HTR-8/SVneo (cell line): ENCODE measurements at places on chromosomes 16 and 17.

DNA sequence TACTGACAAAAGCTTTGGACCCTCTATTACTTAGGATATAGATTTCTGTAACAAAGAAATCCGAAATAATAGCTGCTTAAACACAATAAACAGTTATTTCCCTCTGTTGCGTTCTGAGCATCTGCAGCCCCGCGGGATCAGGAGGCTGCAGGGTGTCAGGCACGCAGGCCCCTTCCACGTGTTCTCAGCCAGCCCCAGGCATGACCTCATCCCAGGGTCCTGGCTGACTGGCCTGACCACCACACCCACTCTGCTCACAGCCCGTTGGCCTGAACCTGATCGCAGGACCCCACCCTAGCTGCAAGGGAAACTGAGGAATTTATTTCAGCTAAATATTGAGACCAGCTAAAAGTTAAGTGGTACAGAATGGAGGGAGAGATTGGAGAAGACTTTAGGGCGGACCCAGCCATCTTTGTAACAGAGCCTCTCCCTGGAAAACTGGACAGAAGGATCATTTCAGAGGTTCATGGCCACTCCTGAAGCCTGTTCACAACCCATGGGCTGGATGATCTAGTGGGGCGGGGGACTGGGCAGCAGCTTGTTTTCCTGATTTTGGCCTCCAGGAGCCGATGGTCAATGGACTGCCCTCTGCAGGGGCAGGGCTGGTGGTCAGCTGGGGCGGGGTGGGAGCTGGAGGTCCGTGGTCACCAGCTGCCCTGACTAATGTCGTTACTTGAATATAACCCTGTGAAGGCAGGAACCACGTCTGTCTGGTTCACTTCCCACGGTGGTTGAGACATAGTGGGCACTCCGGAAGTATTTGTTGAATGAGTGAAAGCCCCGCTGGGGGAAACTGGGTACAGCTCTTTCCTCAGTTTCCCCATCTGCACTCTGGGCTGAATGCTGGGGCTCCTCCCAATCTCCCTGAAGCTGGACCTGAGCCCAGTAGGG, 10.9 kb downstream of the CETP start:
- DNase-seq = no peak

GRCh38 chr17:78338486-78339259, 21.2 kb downstream of the SOCS3 start:
- DNase-seq = no peak

- no peak for DNase-seq
Observed at GRCh38 chr17:56325313-56326000, 172.2 kb downstream of the ANKFN1 start.

- DNase-seq = no peak
Observed at GRCh38 chr17:41619036-41619926, 5.1 kb downstream of the KRT17 start.

GRCh38 chr17:74831444-74832146, 28.1 kb downstream of the GRIN2C start:
- no peak for DNase-seq

GRCh38 chr16:79261481-79261940, 339.0 kb downstream of the MAF start:
- DNase-seq = no peak

GRCh38 chr16:79628501-79628975, 28.0 kb upstream of the MAF start:
- DNase-seq = no peak

DNA sequence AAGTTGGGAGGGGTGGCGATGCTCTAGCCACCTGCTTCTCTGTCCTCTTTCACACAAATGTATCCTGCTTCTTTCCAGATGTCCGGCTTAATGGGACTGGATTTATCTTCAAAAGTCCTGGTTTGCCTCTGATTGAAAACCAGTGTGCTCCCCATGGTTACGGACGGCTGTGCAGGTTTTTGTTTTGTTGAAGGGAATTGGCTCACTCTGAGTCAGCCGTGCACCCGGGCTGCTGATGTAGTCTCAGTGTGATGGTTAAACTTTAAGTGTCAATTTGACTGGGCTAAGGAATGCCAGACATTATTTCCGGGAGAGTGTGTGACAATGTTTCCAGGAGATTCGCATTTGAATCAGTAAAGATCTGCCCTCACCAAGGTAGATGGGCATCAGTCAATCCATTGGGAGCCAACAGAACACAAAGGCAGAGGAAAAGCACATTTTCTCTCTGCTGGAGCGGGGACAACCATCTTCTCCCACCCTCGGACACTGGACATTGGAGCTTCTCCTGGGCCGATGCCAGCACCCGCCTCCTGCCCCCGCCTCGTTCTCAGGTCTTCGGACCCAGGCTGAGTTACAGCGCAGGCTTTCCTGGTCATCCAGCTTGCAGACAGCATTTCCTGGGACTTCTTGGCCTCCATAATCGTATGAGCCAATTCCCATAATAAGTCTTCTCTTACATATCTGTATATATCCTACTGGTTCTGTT, 126.9 kb upstream of the TNRC6C start:
- no peak for DNase-seq
